ENCODE measurements at places on chromosomes 6 and 20.
A peak's percentile ranks its signal among the peaks of the same experiment; 100 is the strongest.

GRCh38 chr6:109322825-109323224, 59.4 kb downstream of the CD164 start:
- no peak for DNase-seq

DNA sequence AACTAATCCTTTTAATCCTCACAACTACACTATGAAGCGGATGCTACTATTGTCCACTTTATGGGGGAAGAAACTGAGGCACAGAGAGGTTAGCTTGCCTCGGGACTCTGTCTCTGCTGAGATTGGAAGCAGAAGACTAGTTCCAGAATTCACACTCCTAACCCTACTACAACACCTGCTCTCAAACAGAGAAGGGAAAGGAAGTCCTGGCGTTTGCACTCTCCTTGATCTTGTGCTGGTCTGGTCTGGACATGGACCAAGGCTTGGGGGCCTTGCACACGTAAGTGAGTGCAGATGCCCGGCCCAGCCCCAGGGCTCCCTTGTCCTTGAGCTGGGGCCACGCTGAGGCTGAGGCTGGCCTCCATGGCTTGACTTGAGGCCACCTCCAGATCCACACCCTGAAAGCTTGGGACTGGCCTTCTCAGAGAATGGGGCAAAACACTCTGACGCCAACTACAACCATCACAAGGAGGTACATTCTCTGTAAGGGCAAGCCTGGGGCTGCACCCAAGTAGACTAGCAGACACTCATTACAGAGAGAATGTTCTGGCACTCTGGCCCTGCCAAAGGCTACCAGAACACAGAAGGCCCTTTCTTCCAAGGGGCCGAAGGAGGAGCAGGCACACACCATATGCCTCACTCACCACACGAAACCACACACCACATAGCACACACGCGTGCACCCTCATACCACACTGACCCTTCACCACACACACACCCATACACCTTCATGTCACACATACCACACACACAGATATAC, 33.3 kb upstream of the EZR start:
- no peak for DNase-seq

GRCh38 chr6:132866762-132867449, 52.5 kb downstream of the RPS12 start:
- peak; percentile 72 for DNase-seq

DNA sequence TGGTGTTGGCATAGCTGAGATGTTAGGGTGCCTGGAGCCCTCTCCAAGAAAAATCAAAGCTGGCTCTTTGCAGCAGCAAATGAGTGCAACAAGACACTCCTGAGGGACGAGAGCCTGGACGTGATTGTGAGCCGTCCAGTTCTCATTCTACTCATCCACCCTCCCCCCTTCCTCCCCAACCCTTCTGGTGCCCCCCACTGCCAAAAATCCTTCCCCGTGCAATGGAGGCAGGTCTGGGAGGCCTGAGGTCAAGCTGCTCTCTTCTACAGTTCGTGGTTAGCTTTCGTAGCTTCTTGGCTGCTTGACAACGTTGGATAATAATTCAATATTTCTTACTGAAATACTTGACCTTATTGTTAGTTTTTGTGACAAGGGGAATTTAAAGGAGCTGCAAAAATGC, 185.3 kb upstream of the SUPT3H start:
- DNase-seq, result peak; percentile 38

- DNase-seq, result no peak
These were observed 68.8 kb downstream of the GCNT2 start for GRCh38 chr6:10589983-10590382.

DNA sequence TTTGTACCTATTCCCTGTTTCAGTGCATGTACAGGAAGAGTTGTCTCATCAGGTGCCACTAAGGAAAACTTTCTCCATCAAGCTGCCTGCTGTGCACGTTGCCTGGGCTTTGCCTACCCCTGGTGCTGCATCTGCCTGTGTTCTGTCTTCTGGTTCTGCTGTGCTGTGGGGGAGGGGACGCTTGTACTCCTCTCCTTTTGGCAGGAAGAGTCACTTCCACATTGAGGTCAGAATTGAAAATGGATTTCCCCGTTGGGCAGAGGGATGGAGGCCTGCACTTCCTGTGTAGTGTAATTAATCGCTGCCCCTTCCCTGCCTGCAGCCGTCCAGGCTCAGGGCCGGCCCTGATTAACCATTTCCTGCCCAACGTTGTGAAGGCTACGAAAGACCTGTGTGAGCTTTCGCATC, 153.3 kb downstream of the SCML4 start:
- DNase-seq, result peak; percentile 59

- DNase-seq, result peak; percentile 69
These were observed 51.5 kb upstream of the TRIM26 start for GRCh38 chr6:30264743-30265142.

DNA sequence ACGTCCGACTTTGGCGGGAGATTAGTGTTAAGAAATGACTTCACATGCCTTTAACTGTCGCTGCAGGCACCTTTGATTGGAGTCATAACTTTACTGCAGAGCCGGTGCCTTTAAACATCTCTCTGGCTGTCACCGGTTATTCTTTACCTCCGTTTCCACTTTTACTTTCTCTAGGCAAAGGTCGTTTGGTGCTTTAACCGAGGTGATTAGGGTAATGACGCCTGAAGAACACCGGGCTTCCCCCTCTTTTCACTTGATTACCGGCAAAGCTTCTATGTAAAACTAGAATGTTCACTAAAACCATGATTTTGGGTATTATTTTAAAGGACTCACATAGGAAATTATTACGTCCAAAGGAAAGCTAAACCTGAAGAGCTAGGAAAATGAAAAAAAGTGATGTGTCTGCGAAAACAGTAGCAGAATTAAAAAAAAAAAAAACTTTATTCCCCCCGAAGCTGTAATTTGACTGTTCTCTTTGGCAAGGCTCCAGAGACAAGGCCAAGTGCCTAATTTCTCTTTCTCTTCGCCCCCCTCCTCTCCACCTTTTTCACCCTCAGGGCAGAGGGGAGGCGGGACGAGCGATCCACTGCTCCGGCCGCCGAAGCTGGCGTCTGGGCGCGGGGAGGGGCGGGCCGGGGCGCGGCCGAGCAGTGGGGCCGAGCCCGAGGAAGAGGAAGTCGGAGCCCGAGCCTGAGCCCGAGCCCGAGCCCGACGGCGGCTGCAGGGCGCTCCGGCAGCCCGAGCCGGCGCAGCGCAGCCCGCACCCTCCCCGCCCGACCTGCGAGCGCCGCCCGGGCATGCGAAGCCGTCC, at the start of gene PLEKHG1:
Gene PLEKHG1 (plus strand): TSS at position 687 of the 811 bp plus-strand sequence. CDS start 133,797 bp downstream, outside the sequence.
- peak; percentile 54 for DNase-seq

All from iris pigment epithelial cell (primary cell).